Fibroblast of skin of left biceps (primary cell): ENCODE measurements at places on chromosomes 4 and X.

DNA sequence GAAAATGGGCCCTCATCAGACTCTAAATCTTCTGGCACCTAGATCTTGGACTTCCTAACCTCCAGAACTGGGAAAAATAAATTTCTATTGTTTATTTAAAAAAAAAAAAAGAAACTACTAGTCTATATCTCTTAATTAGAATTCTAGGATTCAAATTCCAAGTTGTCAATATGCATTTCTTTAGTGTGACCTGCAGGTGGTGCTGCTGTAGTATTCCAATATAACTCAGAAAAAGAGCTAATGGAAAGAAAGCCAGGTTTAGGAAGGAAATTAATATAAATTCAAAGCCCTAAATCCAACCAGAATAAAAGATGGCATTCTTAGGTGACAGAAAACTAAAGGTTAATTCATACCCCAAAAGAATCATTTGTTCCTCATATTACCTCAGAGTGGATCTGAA, 80.0 kb upstream of the NALF2 start:
- DNase-seq, result no peak

DNA sequence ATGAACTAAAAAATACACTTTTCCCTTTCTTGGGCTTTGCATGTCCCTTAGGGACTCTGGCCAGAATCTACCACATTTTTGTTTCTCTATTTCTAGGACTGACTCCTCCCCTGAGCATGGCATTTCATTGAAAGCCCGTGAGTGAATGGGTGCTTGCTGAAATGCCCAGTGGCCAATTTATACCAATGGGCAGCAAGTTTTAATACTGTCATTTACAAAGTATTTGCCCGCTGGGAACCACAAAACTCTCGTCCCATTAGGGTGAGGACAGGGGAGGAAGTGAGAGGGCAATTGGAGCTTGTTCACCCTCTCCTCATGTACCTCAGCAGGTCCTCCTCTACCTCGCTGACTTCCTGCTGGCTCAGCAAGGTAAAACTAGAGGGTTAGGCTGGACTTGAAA, 1.1 kb downstream of the SRPX2 start:
- no peak for DNase-seq

- DNase-seq, result no peak
These were observed 139.1 kb downstream of the ARX start for GRCh38 chrX:24876530-24877287.

DNA sequence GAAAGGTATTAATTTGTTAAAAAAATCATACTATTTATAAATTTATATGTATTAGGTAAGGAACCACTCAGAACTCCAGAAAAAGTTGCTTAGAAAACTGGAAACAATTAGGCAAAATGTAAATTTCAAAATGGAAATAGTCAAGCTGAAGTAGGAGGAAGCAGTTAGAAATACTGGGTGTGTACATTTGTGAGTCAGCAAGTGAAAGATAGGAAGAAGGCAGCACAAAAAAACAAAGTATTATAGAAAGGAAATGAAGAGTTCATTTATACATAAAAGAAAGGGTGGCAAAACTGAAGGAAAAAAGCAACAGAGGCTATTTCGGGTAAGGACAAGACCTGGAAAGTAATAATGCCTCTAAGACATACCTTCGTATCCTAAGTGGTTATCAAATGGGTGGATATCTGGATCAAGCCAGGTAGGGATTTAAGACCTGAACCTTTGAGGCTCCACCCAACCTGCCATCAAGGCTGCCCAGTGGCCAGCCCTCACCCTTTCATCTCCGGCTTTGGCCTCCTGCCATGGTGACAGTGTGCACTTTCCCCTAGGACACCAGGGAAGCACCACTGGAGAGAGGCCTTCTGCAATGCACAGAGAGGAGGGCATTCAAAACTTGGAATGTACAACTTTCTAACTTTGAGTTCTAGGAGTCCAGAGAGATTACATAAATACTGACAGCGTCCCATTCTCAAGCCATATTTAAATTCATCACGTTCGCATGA, at the start of gene LRRC66:
Gene LRRC66 (minus strand): TSS at position 428 of the 722 bp plus-strand sequence. CDS start 2,750 bp downstream, outside the sequence.
- no peak for DNase-seq

GRCh38 chr4:10781805-10782204, 97.2 kb upstream of the CLNK start:
- DNase-seq, result no peak

DNA sequence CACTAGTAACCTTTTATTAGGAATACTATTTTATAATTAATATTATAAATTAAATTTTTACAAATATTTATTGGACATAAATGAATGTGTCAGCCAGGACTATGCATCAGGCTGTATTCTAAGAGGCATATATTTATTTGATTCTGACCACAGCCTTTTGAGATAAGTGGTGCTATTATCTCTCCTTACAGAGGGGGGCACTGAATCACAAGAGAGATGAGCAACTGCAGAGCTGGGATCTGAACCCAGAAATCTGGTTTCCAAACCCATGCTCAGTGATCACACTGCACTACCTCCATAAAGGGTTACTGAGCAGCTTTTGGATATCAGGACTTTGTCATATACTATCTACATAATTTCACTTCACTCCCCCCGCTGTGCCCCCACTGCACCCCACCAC, 322.0 kb downstream of the TMA16 start:
- DNase-seq, result no peak

- no peak for DNase-seq
These were observed 414.2 kb upstream of the LCORL start for GRCh38 chr4:18435781-18436180.

DNA sequence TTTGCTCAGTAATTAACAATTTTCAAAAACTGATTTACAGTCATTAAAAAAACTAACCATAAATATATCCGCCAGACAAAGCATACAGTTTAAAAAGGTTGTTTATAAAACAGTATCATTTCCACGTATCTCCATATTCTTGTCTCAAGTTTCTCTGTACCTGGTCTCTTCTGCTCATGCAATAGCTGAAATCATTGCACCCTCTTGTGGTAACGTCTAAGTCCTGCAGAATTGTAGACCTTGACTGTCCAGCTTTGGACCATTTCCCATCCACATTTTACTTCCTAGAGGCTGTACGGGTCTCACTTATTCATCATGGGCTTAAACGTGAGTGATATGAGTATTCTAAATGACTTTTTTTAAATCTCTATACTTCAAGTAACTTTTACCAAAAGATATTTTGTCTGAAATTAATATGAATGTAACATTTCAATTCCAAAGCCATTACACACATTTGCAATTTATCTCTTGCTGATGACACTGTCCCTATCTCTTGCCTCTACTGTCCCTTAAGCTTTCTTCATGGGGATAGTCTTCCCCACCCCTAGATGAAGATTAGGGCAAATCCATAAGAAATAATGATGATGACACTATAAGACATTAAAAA, 118.5 kb downstream of the BTC start:
- peak; percentile 13 for DNase-seq

DNA sequence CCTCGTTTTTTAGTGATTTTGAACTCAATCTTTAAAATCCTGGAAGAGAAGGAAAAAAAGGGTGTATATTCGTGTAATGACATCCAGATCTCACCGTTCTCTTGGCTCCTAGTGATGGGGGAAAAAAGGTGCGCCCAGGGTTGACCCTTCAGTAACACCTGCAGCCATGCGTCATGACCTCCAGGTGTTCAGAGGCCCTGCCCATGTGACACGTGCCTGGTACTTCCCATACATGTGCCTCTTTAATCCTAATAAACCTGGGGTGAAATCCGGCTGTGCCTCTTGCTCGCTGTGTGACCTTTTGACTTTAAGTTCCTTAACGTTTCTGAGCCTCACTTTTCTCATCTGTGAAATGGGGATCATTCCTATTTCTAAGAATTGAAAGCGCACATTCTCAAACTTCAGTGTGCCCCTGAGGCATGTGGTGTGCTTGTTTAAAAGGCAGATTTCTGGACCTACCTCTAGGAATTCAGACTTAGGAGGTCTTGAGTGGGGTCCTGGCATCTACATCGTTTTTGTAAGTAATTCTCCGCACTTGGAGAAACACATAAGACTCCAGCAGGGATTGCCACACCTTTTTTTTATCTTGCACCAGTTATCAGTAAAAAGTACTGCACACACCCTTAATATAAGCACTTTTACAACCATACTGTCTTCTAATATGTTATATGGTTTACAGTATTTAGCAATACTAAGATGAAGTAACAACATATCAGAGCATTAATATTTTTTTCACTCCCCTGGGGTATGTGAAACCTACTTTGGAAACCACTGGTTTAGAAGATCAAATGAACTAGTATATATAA, 90.1 kb downstream of the RELL1 start:
- DNase-seq, result no peak

DNA sequence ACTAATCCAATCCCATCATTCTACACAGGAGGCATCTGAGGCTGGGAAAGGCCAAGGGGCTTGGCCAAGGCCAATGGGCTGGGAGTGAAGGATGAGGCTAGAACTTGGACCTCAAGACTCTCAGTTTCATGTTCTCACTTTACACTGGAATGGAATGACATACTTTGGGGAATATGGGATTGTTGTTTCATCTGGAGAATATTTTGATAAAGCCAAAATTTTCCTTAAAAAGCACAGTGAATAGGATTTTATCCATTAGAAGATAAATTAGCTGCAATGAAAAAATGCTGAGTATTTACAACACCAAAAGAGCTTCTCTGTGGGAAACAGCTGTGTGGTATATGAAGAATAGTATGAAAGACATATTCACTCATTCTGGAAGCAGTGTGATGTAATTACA, 29.3 kb downstream of the SMIM20 start:
- peak; percentile 64 for DNase-seq

- no peak for DNase-seq
These were observed 814 bp upstream of the RBM47 start for GRCh38 chr4:40630335-40631021.

GRCh38 chrX:129804806-129805205, 25.1 kb downstream of the SASH3 start:
- no peak for DNase-seq

- DNase-seq, result peak; percentile 31
These were observed 443.0 kb upstream of the GALNT7 start for GRCh38 chr4:172725581-172725980.

DNA sequence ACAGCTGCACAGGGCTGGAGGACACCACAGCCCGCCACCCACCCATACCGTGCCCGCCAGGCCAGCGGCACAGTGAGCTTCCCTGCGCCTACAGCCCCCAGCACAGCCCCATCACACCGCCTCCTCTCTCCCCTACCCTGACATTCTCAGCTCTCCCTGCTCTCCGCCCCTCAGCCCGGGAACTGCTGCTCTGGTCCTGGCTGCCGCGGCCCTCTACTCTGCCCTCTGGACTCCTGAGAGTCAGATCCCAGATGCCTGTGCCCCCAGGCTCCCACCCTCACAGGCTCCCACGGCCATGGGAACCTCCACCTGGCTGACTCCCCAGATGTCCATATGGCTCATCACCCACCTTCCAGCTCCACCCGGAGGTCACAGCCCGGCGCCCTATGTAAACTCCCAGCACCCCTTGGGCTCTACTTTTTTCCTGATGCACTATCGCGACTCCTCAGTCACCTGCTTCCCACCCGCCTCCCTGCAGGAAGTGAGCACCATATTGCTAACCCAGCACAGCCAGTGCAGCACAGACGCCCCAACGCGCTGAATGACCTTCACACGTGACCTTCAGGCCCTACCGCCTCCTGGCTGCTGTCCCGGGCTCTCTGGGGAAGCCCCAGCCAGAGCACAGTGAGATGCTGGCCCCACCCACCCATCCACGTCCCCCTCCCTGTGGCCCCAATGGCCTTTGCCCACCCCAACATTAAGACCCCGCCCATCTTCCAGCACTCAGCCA, 23.0 kb downstream of the FAM53A start:
- DNase-seq, result no peak

DNA sequence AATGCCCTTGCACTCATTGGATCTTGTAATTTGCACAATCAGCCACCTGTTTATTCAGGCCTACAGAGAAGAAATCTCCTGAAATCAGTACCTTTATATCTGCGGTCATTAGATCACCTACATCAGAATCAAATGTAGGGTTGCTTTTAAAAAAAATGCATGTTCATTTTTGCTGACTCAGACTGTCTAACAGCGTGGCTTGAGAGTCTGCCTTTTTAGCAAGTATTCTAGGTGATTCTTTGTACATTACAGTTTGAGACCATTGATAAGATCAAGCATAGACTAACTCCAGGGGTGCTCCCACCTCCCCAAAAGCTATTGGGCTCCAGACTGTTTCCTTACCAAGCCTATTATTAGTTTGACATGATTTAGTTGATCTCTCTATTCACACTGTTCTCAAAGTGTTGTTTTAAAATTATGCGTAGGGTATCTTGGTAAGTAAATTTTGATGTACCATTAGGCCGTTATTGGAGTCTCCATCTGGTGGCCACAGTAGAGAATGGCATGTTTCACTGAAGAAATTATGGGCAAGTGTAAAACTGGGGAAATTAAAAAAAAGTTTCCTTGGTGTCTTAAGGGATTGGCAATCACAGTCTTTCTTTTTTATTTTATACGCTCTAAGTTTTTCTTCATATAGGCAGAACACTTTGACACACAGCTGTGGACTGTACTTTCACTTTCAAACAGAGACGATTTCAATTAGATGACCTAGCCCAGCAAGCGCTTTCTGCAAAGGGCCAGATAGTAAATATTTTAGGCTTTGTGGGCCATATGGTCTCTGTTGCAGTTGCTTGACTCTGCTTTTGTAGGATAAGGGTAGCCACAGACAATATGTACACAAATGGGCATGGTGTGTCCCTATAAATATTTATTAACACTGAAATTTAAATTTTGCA, 33.7 kb upstream of the MSL3 start:
- DNase-seq, result peak; percentile 3

DNA sequence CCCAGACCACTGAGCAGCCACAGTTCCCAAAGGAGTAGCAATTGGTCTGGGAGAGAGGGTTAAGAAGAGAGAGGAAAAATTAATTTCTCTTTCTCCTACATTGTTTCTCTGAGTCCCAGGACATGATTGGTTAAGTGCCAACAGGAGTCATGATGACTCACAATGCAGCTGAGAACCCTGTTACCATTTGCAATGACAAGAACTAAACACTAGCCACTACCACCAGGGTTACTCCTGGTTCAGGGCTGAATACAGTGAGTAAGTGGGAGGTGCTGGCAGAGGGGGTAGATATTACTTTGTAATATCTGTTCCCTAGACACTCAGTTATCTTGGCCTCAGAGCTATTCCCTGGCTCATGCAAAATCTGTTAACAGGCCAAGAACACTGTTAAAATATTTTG, 18.0 kb downstream of the ETDC start:
- peak; percentile 54 for DNase-seq

- no peak for DNase-seq
These were observed 236.4 kb upstream of the TTC29 start for GRCh38 chr4:147182041-147182440.

DNA sequence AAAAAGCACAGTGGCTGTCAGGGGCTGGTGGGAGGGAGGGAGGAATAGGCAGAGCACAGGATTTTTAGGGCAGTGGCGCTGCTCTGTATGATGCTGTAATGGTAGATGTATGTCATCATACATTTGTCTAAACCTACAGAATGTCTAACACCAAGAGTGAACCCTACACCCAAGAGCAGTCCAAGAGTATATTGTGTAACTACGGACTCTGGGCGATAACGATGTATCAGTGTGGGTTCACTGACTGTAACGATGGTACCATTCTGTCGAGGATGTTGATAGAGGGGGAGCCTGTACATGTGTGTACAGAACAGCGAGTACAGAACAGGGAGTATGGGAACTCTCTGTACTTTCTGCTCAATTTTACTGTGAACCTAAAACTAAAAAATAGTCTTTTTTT, 76.5 kb downstream of the HAUS3 start:
- DNase-seq, result no peak

- DNase-seq, result peak; percentile 13
These were observed 10.0 kb downstream of the QRFPR start for GRCh38 chr4:121370729-121371325.
